NCI-H2171 treated with DMSO at 0.1 percent for 48 hours (cell line): ENCODE measurements at places on chromosomes 6 and 20.
A peak's percentile ranks its signal among the peaks of the same experiment; 100 is the strongest.

GRCh38 chr6:159804504-159804903 lies 4.4 kb downstream of the PNLDC1 start:
- no peak for DNase-seq

DNA sequence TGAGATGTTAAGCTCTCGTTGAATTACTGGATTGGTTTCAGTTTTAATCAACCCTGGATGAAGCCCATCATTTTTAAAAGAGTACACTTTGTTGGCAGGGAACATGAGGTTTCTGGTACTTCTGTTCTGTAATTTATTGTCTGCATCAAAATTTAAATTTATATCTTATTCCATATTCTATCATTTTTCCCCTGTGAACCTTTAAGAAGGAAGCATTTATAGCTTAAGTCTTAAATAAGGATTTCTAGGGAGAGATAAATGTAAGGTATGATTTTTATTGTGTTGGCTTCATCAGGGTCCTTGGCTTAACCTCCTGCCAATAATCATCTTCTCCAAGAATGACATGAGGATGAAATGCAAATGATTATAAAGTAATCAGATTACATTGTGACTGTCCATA lies 40.6 kb downstream of the MLIP start:
- no peak for DNase-seq

DNA sequence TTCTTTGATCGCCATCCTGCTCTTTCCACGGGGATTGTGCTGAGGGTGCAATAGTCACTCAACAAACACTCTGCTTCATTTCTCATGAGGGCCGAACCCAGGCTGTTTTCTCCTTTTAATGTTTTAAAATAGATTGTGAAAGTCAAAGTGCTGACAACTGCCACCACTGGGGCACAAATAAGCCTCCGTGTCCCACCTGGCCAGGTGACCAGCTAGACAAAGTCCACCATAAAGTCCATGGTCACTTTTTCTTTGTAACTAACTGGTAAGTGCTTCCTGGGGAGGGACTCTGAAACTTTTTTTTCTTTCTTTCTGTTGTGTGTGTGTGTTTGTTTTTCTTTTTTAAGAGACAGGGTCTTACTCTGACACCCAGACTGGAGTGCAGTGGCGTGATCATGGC lies 219.8 kb downstream of the LY86 start:
- DNase-seq, result no peak

GRCh38 chr6:166541876-166542579 lies 44.5 kb downstream of the RAMACL start:
- DNase-seq, result no peak

DNA sequence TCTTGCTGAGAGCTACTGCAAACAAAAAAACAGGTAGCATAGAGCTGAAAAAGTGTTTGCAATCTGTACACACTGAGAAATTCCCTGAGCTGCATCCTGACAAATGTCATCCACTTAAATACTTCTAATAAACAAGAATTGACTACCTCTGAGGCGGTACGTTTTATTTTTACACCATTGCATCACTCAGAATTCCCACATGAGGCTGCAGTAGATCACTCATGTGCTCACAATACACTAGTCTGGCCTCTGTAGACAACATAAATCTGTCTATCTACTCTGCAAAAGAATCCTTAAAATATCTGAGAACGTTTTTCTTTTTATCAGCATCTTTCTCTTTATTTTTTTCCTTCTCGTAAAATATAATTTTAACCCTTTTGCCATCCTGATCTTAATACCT lies 661.4 kb downstream of the EPHA7 start:
- DNase-seq, result no peak

GRCh38 chr6:158040051-158040803 lies 58.6 kb downstream of the SYNJ2 start:
- DNase-seq, result no peak

- peak; percentile 58 for DNase-seq
These were observed 48.0 kb downstream of the TMEM170B start for GRCh38 chr6:11585426-11586016.

- no peak for DNase-seq
These were observed 2.4 kb downstream of the C6orf132 start for GRCh38 chr6:42140032-42140431.

DNA sequence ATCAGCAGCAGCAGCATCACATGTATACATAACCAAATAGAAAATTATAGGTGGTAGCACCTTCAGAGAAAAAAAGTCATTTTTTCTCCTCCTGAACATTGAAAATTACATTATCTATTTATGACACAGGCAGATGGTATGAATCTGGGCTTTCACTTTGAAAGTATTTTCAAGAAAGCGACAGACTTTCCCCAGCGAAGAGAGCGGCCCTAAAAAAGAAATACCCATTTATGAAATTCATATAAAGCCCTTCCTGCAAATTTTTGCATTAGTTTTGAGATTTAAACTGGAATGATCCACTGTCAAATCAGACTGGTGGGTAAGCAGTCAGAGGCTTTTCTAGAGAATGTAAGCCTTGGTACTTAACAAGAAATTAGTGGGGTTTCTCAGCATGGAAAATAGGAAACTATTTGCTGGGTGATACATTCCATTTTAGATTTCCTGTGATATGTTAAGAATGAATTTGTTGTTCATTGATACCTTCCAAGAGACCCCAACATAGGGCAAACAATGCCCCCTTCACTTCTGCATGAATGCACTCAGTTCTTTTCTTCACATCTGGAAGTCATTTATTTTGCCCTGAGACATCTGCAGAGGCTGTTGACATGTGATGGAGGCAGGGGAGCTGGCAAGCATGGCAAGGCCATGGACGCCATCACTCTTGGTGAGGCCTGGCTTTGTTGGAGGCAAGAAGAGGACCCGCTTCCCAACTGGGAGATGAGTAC lies 147.0 kb downstream of the LINC00237 start:
- no peak for DNase-seq

DNA sequence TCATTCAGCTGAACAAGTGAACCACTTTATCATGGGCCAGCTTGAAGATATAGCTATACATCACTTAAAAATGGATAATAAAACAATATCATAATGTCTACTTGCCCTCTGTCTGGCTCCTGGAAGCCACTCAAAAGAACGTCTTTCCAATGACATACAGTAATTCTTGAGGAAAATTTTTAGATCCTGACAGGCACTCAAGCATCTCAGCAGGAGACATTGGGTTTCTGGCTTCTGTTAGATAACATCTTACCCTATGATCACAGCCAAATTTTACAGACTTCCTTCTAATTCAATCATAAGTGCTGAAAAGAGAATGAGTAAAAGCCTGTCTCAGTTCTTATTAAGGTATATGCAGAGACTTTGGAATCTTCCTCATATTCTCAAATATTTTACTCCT lies 330 bp downstream of the CGA start:
- DNase-seq, result no peak

DNA sequence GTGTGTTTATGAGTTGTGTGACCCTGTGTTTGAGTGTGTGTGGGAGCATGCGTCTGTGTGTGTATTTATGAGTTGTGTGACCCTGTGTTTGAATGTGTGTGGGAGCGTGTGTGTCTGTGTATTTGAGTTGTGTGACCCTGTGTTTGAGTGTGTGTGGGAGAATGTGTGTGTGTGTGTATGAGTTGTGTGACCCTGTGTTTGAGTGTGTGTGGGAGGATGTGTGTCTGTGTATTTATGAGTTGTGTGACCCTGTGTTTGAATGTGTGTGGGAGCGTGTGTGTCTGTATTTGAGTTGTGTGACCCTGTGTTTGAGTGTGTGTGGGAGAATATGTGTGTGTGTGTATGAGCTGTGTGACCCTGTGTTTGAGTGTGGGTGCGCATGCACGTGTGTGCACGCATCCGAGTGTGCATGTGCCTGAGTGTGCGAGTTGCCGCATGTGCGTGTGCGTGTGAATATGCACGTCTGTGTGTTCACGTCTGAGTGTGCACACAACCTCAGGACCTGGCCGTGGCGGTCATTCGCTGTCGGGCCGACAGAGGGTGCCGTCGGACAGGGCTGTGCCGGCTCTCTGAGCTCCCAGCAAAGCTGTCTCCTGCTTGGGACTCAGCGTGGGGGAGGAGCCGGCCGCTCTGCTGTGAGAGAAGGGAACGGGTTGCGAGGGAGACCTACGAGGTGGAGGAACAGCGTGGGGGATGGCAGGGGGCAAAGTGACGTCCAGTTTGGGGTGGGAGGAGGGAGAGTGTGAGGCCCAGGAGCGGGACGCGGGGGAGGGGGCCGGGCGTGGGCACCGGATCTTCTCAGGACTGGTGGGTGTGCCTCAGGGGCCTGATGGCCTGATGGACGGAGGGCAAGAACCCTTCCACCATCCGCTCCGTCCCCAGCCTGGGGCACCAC lies 19.7 kb downstream of the SLC17A9 start:
- DNase-seq, result peak; percentile 75

DNA sequence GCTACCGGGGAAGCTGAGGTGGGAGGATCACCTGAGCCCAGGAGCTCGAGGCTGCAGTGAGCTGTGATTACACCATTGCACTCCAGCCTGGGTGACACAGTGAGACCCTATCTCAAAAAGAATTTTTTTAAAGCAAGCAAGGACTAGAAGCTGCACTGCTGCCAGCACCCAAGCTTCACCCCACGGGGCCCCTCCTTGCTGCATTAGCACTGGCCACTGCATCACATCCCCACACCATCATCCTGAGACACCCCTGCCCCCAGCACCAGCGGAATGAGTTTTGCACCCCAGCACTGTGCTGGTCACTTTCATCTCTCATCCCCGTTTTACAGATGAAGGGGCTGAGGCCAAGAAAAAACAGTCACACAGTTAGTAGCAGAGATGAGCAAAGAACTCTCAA lies 30.9 kb downstream of the TBC1D7 start:
- DNase-seq, result no peak

GRCh38 chr6:13348334-13349113 lies 20.2 kb upstream of the TBC1D7 start:
- no peak for DNase-seq

- no peak for DNase-seq
These were observed 105.6 kb upstream of the TNFAIP3 start for GRCh38 chr6:137761487-137761886.

DNA sequence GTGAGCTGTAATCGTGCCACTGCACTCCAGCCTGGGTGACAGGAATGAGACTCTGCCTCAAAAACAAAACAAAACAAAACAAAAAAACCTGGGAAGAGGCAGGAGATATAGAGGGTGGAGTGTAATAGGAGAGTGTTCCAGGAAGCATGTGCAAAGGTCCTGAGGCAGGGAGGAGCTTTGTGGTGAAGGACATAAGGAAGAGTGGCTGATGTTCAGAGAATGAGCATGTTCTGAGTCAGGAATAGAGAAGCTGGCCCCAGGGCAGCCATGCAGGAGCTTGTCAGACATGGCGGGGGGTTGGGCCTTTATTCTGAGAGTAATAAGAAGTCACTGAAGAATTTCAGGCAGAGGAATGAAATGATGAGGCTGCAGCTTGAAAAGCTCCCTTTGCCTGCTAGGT lies 337.0 kb downstream of the CDH26 start:
- DNase-seq, result no peak

GRCh38 chr20:43666376-43667328 lies at the start of gene MYBL2:
Gene MYBL2 (plus strand): TSS chr20:43667114. CDS start chr20:43667284, 170 bp downstream.
- DNase-seq, result peak; percentile 77

GRCh38 chr20:33915726-33916331 lies 77.9 kb upstream of the RALY start:
- no peak for DNase-seq

- peak; percentile 65 for DNase-seq
These were observed 41.3 kb upstream of the HFE start for GRCh38 chr6:26045928-26046368.

DNA sequence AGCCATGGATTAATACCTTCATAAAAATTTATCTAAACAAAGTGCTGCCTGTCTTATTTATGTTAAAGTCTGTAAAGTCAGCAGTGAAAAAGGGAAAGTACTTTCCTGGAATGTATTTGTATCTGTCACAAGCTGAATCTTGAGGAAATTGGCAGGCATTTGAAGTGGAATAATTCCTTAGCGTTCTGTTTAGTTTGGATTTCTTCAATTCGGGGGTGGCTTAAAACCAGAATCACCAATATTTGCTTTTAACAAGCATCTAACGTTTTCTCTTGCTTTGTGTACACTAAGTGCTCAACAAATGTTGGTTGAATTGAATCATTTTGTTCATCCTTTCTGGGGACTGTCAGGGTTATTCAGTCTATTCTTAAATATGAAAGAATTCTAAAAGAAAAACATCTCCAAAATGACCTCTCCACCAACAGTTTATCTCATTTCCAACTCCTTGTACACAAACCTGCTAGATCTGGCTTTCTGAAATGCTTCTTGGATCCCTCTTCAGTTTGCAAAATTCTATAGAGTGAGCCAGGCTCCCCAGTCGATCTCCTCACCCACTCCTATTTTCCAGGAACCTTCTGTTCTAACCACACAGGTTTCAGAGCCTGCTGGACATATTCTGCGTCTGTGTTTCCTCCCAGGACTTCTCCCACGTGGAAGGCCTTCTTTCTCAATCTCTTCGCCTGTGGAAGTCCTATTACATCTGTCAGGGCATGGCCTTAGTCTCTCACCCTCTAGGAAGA lies 2.0 kb upstream of the NPEPL1 start:
- no peak for DNase-seq

DNA sequence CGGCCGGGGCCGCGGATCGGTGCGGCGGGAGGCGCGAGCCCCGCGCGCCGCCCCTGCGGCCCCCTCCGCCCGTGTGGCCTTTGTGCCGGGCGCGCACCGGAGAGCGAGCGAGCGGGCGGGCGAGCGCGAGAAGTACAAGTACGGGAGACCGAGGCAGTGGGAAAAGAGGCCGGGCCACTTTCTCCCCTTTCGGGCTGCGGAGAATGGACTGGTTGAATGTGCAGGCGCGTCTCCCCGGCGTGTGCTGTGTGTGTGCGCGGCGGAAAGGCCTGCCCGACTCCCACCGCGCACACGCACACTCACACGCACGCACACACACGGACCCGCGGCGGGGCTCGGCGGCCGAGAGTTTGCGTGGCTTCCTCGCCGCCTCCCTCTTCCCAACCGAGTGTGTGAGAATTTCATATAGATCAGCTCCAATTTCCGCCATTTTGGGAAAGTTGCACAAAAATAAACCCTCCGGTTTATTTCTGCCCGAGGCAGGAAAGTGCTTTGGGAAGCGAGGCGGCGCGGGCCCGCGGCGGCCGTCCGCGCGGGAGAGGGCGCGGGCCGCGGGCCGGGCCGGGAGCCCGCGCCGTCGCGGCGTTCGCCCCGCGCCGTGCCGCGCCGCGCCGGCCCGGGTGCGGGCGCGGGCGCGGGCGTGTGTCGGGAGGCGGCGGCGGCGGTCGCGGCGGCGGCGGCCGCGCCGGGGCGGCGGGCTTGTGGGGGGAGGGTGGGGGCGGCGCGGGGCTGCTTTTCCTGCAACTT lies 1.1 kb downstream of the L3MBTL3 start:
- peak; percentile 5 for DNase-seq

- DNase-seq, result peak; percentile 18
These were observed 3.1 kb upstream of the MYL9 start for GRCh38 chr20:36538026-36538722.

GRCh38 chr6:63683071-63683603 lies 47.5 kb downstream of the PHF3 start:
- DNase-seq, result no peak
